ENCODE measurements at places on chromosomes 12 and 14.

- DNase-seq, result peak; percentile 53
Observed at GRCh38 chr12:17992002-17992656, 97.9 kb downstream of the RERGL start.

DNA sequence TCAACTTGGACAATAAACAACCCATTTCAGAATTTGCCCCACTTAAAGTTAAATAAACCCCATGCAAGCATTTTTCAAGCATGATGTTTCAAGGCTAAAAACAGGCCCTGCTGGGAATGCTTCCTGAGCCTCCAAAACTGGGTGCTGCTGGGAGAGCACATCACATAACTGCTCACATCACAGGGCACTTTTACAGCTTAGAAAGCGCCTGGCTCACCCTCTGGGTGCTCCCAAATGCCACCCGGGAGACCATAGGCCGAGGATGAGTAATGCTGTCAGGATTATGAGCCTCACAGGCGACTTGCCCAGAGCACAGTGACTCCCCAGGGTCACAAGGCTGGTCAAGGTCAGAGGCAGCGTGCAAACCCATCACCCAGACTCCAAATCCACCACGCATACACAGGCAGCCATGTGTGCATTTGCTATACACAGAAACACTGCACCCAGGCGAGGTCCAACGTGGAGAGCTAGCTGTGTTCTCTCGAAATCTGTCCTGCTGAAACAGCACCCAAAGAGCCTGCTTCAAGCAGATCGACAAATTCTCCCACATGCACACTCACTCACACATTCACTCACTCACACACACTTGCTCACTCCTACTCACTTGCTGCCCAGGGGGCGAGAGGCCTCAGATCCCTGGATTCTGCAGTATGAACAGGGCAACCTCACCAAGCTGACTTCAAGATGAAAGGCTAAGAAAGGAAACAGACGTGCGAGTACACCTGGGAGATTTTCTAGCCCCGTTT, 58.7 kb downstream of the ITPK1 start:
- no peak for DNase-seq

- DNase-seq, result no peak
Observed at GRCh38 chr12:109722721-109723094, 9.1 kb downstream of the FAM222A start.

DNA sequence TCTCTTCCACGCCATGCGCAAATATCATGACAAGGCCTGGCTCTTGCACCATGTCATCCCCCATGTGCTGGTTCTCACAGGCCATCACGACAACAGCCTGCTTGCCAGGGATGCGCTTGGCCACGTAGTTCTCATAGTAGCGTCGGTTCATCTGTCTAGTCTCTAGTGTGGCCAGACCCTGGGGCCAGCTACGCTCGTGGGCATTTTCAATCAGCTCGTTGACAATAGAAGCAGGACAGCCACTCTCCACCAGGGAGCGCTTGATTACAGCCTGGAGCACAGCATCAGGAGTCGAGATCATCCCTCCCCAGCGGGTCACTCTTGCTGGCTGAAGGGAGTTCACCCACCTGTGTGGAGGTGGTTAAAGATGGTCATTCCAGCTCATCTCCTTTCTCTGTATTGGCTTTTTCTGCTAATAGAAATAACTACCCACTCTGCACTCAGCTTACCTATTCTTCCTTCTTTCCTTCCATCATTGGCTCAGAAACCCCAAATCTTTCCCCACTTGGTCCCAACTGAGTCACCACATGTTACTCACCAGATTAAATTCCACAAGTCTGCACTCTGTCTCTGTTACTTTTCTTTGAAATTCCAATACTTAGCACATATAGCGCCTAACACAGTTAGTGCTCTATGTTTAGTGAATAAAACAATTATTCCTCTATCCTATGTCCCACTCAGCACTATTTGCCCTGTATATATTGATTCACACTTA, 15.1 kb downstream of the RNF41 start:
- DNase-seq, result peak; percentile 63

DNA sequence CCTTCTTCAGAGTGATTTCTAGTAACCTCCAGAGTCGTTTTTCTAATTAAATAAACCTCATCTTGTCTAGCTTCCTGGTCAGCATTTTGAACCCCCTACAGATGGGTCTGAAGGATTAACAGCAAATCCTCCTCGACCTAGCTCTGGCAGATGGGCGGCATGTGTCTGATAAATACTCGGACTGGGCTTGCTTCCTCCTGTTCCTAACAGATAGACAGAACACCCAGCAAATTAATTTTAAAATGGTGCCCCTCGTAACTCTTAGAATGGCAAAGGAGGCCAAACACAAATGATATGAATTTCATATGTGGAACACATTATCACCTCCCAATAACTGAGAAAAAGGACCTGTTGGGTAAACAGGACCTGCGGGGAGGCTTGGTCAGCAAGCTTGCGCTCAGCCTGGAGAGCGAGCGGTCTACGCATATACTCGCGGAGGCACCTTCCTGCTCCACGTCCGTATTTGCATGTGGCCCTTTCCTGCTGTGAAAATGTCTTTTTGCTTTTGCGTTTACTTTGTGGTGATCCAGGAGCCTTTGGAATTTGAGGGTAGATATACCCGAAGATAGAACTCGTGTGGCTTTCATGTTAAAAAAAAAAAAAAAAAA, 79.6 kb downstream of the OTX2 start:
- DNase-seq, result no peak

Data from epithelial cell of esophagus (primary cell).